NCI-H446 treated with DMSO at 0.1 percent for 48 hours (cell line): ENCODE measurements at places on chromosomes 2 and 18.

GRCh38 chr18:69326094-69326493, 74.6 kb upstream of the DOK6 start:
- no peak for DNase-seq

- DNase-seq, result no peak
Measured at GRCh38 chr2:126399001-126399400, 257.0 kb upstream of the GYPC start.

DNA sequence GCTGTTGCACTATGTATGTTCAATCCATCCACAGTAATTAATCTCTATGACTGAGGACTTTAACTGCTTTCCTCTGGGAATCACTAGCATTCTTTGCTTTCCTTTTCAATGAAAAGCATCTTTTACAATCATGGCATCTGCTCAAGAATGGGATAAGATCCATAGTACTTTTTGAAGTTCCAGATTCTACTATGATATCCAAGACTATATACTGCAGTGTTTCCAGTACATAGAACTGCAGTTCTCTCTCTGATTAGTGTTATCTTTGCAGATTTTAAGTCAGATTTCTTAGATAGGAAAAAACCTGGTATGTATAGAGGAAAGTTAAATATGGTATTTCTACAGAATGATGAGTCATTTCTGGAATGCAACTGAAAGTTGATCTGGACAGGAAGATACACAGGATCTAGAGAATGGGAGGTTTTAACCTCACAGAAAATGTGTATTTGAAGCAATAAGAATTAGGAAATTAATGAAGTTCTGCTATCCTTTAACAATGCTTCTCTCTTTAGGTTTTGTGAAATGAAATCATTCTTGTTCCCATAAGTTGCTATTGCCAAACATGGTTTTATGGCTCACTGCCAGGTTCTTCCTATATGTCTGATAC, 670.7 kb downstream of the ERBB4 start:
- peak; percentile 16 for DNase-seq

DNA sequence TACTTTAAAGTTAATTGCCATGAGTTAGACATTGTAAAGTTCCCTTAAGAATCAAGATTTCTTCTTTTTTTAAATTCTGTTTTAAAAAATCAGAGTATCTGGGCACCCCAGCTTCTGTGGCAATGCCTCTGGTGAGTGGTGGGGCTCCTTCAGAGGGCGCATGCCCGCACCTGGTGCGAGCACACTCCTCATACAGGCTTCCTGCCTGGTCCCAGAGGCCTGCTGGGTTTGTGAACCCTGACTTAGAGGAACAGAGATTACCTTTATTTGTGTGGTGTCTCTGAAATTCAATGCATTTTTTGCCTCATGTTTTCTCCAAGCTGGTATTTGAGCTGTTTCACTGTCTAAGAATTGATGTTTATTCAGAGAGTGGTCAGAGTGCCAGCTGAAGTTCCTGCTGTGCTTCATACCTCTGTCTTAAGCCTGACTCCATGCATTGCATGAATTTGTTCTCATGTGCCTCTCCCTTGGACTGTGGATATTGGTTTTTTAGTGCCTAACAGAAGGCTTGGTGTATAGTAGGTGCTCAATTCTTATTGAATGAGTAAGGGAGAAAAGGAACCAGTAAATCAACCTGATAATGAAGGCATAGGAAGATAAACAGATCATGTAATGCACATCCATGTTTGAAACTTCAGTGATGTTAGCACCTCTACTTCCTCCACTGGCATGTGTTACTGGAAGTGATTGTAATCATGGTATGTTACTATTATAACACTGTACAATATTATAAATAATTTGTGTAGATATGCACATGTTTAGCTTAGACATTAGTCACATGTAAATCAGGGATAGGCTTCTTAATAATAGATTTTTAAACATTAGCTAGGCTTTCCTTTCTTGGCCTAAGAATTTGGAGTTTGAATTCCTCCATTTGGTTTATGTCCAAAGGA, 29.0 kb downstream of the PHLPP1 start:
- DNase-seq, result no peak

DNA sequence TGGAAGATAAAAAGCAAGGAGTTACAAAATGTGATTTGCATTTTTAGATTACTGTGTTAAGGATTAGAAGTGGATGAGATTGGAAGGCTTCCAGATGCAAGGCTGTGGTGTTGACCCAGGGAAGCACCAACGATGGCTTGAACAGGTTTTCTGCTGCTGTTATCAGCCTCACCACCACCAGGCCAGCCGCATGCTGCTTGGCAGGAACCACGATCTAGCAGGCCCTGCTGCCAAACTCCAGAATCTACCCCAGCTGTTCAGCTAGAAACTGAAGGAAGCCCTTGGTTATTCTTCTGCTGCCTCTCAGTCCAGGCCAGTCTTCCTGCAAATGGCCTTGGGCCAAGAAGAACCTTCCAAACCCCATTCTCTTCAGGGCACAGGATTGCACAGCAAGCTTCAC, 133.9 kb downstream of the MTCL1 start:
- DNase-seq, result peak; percentile 92

GRCh38 chr18:50119296-50119695, 75.7 kb downstream of the MYO5B start:
- no peak for DNase-seq

DNA sequence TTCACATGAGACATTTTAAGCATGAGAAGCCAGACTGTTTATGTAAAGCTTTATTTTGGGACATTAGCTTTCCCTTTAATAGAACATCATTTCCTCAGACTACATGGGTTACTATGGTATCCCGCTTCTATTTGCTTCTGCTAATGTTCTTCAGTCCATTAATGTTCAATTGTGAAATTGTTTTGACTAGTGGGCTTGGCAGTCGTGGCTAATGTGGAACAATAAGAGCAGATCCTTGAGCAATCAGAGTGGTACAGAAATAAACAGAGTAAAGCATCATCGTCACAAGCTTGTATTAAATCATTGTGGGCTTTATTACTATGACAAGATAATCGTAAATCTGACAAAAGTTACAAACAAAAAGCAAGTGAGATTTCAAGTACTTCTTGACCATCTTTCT, 60.2 kb downstream of the PDE1A start:
- DNase-seq, result peak; percentile 85

GRCh38 chr2:46537046-46537445, 57.7 kb downstream of the TMEM247 start:
- DNase-seq, result no peak

DNA sequence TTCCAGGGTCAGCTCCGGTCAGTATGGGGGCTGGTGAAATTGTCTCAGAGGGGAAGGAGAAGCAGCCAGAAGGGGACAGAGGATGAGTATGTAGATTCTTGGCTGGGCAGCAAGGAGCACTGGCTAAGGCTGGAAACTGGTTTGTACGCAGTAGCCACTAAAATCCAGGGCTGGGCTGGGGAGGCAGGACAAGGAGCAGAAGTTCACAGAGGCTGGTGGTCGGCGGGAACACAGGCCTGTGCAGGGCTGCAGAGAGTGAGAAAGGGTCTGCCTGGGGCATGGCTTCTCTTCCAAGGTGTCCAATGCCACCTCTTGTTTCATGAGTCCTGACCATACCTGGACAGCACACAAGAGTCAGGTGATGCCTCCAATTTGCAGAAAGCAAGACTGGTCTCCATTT, 94.4 kb upstream of the HDAC4 start:
- no peak for DNase-seq

DNA sequence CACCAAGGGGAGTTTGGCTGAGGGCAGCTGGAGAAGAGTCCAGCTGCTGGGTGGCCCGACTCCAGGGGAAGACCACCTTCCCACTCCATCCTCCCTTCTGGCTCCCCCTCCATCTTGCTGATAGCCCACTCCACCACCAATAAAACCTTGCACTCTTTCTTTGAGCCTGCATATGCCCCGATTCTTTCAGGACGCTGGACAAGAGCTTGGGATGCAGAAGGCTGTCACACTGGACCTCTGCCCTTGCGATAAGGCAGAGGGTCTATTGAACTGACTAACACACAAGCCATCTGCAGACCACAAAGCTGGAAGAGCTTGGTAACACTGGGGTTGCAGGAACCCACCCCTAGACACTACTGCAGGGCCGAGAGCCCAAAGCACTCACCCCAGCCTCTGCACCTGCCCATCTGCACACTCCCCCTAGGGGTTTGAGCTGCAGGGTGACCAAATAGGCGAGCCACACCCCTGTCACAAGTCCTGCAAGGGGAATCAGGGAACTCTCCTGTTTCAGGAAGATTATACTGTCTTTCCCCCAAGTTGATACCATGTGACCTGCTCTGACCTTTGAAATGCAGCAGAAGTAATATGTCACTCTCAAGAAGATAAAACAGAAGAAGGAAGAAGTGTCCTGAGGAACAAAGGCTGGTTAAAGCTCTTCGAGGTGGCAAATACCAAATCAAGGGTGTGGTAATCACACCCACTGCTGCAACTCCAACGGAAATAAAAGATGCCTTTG, 70.5 kb downstream of the SMAD4 start:
- DNase-seq, result no peak

GRCh38 chr2:40219141-40219540, 232.7 kb downstream of the SLC8A1 start:
- DNase-seq, result no peak

- no peak for DNase-seq
Measured at GRCh38 chr2:106565599-106565998, 78.4 kb downstream of the CD8B2 start.

GRCh38 chr2:121398853-121399252, 113.9 kb upstream of the TFCP2L1 start:
- no peak for DNase-seq

DNA sequence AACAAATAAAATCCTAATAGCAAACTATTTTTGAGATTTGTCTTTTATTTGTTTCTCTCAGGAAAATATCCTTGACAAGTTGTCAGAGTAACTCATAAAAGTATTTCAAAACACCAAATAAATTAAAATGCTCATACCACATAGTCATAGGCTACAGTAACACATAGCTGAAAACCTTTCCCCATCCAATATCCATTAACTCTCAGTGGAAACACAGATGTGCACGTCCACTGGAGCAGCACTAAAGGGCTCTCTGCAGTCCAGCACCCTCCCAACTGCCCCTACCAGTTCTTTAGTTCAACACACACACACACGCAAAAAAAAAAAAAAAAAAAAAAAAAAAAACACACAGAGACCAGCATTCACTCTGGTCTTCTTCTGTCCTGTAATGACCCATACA, 879 bp upstream of the XDH start:
- no peak for DNase-seq

GRCh38 chr2:19800796-19801195, 101.0 kb downstream of the TTC32 start:
- no peak for DNase-seq

DNA sequence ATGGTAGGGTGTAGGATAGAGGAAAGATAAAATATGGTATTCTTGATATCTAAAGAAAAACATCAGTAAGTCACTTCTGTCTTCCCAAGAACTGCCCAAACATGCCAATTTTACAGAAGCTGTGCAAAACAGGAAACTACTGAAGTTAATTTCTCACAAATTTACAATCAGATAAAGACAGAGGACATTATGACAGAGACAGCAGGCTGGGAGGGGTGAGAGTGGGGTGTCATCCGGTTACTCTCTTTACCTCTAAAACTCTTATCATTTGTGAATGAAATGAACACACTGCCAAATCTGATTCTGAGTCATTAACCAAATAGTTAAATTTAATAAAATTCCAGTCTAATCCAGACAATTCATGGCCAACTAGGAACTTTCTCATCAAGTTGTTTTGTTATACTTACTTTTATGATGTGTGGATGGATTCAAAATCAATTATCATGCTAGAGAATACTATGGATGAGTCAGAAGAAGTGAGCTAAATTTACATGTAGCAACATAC, 323.2 kb upstream of the MEX3C start:
- no peak for DNase-seq

GRCh38 chr2:109545828-109546713, 67.7 kb downstream of the SEPTIN10 start:
- peak; percentile 3 for DNase-seq

GRCh38 chr2:195498176-195498575, 158.8 kb upstream of the SLC39A10 start:
- DNase-seq, result no peak

GRCh38 chr2:230868161-230868946, 3.6 kb downstream of the ITM2C start:
- no peak for DNase-seq

DNA sequence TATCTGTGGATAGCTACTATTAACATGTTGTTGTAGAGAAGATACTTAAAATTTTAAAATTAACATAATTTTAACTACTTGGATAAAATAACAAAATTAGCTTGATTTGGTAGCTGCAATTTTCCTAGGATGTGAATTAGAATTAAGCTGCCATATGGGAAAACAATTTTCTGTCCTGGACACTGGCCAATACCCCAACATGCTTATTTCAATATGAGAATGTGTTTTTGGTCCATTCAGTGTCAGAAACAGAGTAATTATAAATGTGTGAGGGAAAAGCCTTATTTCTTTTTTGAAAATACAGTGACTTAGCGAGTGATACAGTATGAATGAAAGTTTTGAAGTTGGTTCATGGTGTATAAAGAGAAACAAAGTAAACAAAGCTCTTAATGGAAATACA, 948.3 kb upstream of the GYPC start:
- no peak for DNase-seq

DNA sequence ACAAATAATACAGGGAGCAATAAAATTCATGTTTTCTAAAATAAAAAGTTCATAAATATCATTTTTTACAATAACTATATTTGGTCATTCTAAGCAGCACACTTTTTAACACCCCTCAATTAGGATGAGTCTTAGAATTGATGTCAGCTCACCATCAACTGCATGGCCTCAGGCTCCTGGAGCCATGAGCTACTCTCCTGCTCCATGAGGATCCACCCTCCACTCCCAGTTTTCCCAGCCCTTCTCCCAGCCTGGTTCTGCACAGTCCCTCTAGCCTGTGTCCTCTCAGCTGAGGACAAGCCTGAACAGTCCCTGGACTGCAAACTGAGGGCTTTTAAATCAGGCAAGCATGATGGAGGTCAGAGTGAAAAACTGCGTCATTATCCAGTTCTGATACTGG, 89.1 kb downstream of the SMC6 start:
- DNase-seq, result no peak

DNA sequence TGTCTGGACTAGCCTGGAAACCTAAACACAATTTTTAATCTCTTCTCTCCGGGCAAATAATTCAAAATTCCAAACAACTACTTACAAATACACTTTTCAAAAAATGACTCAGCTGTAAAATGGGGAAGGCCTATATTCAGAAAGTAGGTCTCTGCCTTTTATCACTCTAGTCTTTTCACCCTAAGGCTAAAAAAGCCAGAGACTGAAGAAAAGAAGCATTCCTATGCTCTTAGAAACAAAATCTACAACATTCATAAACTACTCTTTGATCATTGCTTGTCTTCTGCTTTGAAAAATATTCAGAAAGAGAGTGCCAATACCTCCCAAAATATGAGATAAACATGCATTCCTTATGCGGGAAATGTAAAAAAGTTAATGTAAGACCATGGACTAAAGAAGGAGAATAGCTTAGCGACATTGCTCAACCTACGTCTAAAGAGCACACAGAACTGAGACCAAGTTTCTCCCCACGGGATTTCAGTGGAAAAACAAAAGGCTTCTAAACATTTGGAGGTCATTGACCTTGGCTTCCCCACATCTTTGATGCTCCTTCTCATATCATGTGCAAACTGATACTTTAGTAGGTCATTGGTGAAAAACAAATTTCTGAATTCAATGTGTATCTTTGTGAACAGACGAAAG, 74.4 kb upstream of the EPB41L3 start:
- no peak for DNase-seq

- no peak for DNase-seq
Measured at GRCh38 chr2:28835781-28836180, 25.1 kb downstream of the SPDYA start.

GRCh38 chr2:30872797-30873196, 65.6 kb upstream of the CAPN13 start:
- DNase-seq, result no peak

- no peak for DNase-seq
Measured at GRCh38 chr2:25131567-25132298, 36.6 kb downstream of the POMC start.

GRCh38 chr2:46487667-46488335, 8.4 kb downstream of the TMEM247 start:
- DNase-seq, result no peak
